ENCODE measurements at places on chromosomes 6 and 20. TPM values are rescaled to one million over a fixed set of nuclear protein-coding genes. Genes with fewer than 3 reads are reported as not detected.

Gene RNF182
- total RNA-seq, result 3.0 TPM

GRCh38 chr6:18412644-18413043, 25.5 kb downstream of the RNF144B start:
- DNase-seq, result no peak
- H3K4me3 ChIP-seq, result no peak overlapping the region
- H3K27me3 ChIP-seq, result no peaks in the 10 kb centered on the region
- no peaks in the 10 kb centered on the region for H3K4me1 ChIP-seq
- no peaks in the 10 kb centered on the region for H3K36me3 ChIP-seq

Gene C6orf118
- total RNA-seq, result 8.2 TPM

Gene XKR7
- total RNA-seq, result 4.5 TPM

Gene PARD6B
- 9.8 TPM for total RNA-seq

DNA sequence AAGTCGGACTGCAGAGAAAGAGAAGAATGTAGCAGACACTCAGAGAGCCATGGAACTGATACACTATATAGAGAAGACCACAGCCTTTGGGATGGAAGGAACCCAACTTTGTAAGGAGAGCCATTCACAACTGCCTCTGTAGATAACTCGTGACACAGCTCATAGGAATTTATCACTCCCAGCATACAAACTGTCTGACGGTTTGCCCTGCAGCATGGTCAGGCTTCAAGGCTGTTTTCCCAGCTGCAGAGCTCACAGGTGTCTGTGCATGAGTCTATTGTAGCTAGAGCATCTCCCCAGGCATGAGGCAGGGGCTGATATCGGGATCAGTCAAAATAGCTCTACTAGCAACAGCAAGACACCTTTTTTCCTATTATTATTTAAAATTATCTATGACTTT, 130.5 kb upstream of the DTNBP1 start:
- peaks cover 5% of the 10 kb centered on the region for H3K36me3 ChIP-seq
- peak overlapping the region; percentile 64 for H3K27ac ChIP-seq
- H3K27me3 ChIP-seq, result no peaks in the 10 kb centered on the region
- DNase-seq, result no peak
- no peak overlapping the region for H3K4me3 ChIP-seq
- peaks cover 18% of the 10 kb centered on the region for H3K4me1 ChIP-seq

DNA sequence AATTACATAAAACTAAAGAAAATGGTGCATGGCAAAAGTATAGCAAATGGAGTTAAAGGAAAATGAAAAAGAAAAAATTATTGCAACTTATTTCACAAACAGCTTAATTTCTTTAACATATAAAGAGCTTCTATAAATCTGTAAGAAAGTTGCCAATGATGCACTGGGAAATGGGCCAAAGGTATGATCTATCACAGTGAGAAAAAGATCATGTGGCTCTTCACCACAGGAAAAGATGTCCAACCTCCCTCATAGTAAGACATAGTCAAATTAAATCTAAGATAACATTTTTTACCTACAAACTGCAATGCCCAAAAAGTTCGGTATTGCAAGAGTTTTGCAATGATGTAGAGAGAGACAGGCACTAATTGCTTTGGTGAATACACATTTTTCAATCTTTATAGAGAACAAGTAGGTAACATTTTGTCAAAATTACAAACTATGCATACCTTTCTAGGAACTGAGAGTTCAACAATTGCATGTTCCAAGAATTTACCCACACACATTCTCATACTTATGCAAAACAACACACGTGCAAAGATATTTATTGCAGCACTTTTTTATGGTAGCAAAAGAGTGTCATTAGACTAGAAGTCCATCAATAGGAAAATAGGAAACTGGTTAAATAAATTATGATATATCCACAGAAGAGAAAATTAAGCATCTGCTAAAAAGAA, 372.6 kb downstream of the QKI start:
- no peak overlapping the region for H3K4me3 ChIP-seq
- H3K4me1 ChIP-seq, result peaks cover 10% of the 10 kb centered on the region
- H3K27ac ChIP-seq, result no peak overlapping the region
- no peaks in the 10 kb centered on the region for H3K36me3 ChIP-seq
- DNase-seq, result no peak
- no peaks in the 10 kb centered on the region for H3K27me3 ChIP-seq

Gene SYS1
- 25.7 TPM for total RNA-seq

DNA sequence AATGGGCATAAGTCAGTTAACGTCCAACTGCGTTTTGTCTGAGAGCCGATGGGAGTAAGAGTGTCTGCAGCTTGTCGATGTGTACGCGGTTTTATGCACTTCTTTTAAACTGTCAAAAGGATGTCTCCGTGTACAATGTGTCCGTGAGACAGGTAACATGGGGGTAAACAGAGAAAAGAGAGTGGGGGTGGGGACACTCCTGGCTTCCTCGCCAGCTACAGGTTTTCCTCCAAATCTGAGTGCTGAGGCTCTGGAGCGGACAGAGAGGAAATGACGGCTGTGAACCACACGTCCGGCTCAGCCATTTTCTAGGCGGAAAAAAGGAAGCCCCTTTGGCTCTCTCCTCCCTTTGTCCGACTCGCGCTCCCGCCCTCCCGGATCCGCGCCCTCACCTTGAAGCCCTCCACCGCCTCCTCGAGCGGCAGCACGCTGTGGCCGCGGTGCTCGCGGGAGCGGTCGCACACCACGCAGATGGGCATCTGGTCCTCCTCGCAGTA, 916 bp downstream of the TRIM27 start:
- H3K27ac ChIP-seq, result peak overlapping the region; percentile 92
- H3K4me1 ChIP-seq, result peaks cover 38% of the 10 kb centered on the region
- H3K36me3 ChIP-seq, result peaks cover 27% of the 10 kb centered on the region
- peak; percentile 10 for DNase-seq
- H3K4me3 ChIP-seq, result peak overlapping the region; percentile 98

GRCh38 chr6:139588734-139589593, 214.5 kb upstream of the CITED2 start:
- peaks cover 56% of the 10 kb centered on the region for H3K4me1 ChIP-seq
- DNase-seq, result no peak
- no peaks in the 10 kb centered on the region for H3K27me3 ChIP-seq
- no peak overlapping the region for H3K27ac ChIP-seq

DNA sequence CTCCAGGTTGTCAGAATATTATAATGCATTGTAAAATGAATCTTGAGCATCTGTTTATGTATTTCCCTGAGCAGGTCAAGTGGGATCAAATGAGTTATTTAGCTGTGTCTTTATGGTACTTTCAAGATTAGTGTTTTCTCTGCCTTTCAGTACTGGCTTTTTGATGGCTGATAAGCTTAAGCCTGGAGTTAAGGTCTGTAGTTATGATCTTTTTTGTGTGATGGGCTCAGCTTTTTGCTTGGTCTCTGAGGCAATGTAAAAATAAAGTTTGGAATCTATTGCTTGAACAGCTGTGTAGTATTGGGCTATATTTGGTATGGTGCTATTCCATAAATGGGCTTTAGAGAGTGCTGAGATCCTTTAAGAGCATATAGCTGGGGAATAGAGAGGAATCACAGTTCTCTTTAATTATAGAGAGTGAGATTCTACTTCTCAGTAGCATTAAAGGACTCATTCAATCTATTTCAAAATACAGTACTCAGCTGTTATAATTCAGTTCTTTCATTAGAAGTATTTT, 40.7 kb downstream of the ZNF451 start:
- no peaks in the 10 kb centered on the region for H3K27me3 ChIP-seq
- H3K4me1 ChIP-seq, result no peaks in the 10 kb centered on the region
- H3K36me3 ChIP-seq, result peaks cover 5% of the 10 kb centered on the region
- H3K4me3 ChIP-seq, result no peak overlapping the region
- no peak overlapping the region for H3K27ac ChIP-seq
- DNase-seq, result no peak

DNA sequence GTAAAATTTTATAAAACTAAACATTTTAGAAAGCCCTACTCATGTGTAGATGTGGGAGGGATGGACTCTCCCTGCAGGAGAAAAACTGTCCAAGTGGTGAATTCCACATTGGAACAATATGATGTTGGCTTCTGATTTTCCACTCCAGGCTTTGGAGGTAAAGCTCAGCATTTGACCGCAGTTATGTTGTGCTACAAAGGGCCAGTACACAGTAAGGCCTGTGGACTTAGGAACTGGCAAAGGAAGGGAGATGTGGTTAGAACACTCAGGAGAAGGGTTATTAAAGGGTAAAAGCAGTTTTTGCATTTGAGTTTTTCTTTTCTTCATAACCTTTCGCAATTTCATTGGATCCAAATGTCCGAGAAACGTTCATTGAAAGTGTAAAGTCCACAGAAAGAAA, 150.3 kb upstream of the SASH1 start:
- H3K4me1 ChIP-seq, result peaks cover 6% of the 10 kb centered on the region
- DNase-seq, result no peak

DNA sequence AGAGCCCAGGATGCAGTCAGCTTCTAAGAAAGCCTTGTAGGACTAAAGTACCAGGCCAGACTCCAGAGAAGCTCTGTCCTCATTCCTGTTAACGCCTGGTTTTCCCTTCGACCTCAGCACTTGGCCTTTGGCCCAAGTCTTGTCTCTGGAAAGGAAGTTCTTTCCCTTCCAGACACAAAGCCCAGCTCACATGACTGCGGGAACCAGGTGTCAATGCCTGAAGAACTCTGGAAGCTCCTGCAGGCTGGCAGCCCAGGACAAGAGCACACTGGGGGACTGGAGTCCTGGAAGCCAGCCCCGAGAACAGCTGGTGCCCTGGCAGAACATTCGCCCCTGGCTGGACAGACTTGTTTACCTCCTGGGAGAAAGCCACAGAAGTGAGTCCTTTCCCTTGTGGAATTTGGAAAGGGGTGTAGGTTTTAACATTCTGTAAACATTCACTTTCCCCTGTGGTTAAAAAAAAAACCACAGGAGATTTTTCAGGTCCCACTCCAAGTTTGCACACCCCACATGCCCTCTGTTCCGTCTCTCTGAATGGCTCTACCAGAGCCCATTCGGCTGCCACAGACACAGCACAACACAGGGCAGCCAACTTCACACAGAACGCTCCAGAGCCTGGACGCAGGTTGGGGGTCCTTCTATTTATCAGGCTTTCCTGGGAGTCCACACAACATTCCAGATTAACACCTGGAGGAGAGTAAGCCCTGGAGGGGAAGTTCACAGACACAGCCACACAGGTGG, 18.1 kb downstream of the ACSS1 start:
- DNase-seq, result no peak
- no peak overlapping the region for H3K27ac ChIP-seq
- H3K4me1 ChIP-seq, result peaks cover 48% of the 10 kb centered on the region
- H3K4me3 ChIP-seq, result no peak overlapping the region

GRCh38 chr6:109738255-109738654, 47.2 kb downstream of the FIG4 start:
- H3K27me3 ChIP-seq, result no peaks in the 10 kb centered on the region
- no peaks in the 10 kb centered on the region for H3K4me1 ChIP-seq
